Activated CD4-positive, alpha-beta T cell treated with anti-CD3 and anti-CD28 coated beads, Interleukin-2, amount 50 U/mL, for 16 hours (primary cell): ENCODE measurements at places on chromosomes 4 and X.

GRCh38 chr4:103786014-103786413 is 66.2 kb upstream of the TACR3 start:
- DNase-seq = peak; percentile 48

- no peak for DNase-seq
Measured at GRCh38 chr4:26566133-26566532, 17.8 kb upstream of the TBC1D19 start.

GRCh38 chrX:133448512-133449076 is 33.3 kb upstream of the GPC4 start:
- no peak for DNase-seq

DNA sequence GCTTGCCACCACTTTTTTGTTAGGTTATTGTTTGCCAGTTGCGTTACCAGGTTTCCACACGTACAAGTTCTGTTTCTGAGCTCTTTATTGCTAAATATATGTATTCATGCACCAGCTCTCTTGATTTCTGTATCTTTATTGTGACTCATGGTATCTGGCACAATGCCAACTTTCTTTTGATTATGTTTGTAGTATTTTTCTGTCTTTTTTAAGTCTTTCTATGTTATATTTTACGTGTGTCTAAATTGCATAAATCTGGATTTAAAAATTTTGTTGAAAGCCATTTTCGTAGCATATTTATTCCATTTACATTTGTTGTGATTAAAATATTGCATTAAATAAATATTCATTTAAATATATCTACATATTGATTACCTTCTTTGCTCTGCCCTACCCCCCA is 73.8 kb downstream of the KDM6A start:
- DNase-seq = no peak

DNA sequence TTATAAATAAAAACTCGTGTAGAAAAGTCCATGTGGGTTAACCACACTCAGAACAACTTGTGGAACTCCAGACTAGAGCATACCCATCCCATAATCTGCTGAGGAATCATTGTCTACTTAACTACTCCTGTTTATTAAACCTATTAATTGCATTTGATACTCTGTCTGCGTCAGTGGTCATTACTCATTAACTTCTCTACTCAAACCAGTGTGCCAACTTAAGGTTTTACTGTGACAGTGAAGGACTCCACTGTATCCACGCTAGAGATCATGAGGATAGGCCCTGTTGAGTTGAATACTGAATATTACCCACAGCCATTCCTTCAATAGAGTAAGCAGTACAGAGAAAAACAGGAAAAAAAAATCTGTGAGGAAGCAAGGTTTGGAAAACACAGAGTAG is 17.3 kb downstream of the HPGD start:
- no peak for DNase-seq

- no peak for DNase-seq
Measured at GRCh38 chrX:69218407-69218997, 53.2 kb upstream of the PJA1 start.

- DNase-seq = no peak
Measured at GRCh38 chr4:7204656-7205387, 12.5 kb downstream of the SORCS2 start.

GRCh38 chr4:24747234-24747975 is 48.0 kb upstream of the SOD3 start:
- DNase-seq = no peak

- no peak for DNase-seq
Measured at GRCh38 chrX:95505721-95506120, 1178.9 kb upstream of the DIAPH2 start.

- DNase-seq = no peak
Measured at GRCh38 chrX:135403374-135403773, 18.4 kb upstream of the SMIM10L2A start.

DNA sequence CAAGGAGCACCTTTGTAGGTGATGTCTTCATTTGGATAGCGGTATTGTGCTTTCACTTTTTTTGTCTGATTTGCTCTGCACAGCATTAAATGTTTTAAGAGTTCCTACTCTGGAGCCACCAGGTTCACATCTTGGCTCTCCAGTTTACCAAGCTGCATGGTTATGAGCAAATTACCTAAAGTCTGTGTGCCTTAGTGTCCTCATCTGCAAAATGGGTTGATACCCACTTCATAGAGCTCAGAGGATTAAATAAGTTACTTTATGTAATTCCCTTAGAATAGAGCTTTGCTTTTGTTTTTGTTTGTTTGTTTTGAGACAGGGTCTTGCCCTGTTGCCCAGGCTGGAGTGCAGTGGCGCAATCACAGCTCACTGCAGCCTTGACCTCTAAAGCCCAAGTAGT is 58.2 kb downstream of the UBE2K start:
- DNase-seq = no peak

DNA sequence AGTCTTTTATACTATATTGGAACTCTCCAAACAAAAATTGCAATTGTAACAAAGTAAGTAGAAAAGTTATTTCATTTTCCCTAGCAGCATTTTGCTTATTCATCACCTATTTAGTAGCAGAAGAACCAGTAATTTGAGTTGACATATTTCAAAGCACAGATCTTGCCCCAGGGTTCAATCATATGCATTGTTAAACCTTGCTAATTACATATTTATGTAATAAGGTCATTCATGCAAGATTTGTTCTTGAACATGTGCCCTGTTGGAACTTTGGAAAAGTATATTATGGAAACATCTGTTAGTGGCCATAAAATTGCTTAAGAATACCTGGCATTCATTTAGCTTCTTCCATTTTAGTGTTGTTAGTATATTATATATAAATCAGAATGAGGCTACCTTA is 191.7 kb downstream of the TLL1 start:
- no peak for DNase-seq

DNA sequence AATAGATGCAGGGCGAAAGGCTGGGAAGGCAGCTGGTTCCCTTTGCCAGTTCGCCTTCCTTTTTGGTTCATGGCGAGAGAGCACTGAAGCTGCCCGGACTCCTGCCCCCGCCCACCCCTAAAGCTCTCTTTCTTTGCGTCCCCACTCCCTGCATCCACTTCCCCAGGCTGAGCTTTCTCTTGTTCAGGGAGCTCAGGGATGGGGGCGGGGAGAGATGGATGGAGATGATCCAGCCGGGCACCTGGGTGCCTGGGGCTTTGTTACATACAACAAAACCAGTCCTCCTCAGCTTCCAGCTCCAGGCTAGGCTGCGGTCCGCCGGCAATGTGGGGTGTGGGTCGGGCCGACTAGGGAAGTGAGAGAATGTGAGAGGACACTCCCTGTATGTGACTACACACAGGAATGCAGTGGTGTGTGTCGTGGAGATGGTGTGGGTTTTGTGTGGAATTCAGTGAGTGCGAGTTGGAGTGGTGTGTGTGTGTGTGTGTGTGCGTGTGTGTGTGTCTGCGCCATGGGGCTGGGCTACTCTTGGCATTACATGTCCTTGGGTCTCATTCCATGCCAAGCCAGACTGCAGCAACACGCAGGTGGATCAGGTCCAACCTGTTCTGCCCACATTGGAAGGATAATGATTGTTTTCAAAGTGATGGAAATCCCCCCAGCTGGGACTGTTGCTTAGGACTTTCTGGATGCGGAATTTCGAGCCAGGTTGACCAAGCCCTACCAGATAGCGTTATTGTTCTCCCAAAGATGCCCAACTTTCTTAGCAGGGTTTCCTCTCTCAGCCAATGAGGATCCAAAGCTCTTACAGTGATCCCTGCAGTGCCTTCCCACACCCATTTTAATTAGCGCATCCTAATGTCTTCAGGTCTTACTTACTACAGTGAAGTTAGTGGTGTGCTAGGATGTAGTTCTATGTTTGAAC is 149.4 kb upstream of the CHRDL1 start:
- DNase-seq = no peak

GRCh38 chr4:83875437-83875836 is 339.5 kb downstream of the GPAT3 start:
- DNase-seq = no peak

GRCh38 chr4:156568041-156568440 is 403.6 kb downstream of the PDGFC start:
- no peak for DNase-seq

DNA sequence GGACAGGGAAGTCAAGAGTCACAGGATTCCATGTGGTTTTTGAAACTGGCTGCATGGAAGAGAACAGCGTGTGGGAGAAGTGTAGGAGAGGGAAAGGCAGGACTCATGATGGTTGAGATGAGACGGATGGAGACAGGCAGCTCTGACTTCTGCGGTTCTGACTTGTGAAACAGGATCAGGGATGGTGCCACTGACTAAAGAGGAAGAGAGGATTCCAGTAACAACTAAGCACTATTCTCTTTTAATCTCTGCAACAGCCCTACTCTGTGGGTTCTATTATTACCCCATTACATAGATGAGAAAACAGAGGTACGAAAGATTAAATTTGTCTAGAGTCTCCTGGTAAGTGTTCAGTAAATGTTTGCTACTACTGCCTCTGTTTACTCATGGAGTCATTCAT is 156.3 kb downstream of the CBR4 start:
- no peak for DNase-seq

- no peak for DNase-seq
Measured at GRCh38 chr4:76984788-76985211, 35.2 kb downstream of the SEPTIN11 start.

DNA sequence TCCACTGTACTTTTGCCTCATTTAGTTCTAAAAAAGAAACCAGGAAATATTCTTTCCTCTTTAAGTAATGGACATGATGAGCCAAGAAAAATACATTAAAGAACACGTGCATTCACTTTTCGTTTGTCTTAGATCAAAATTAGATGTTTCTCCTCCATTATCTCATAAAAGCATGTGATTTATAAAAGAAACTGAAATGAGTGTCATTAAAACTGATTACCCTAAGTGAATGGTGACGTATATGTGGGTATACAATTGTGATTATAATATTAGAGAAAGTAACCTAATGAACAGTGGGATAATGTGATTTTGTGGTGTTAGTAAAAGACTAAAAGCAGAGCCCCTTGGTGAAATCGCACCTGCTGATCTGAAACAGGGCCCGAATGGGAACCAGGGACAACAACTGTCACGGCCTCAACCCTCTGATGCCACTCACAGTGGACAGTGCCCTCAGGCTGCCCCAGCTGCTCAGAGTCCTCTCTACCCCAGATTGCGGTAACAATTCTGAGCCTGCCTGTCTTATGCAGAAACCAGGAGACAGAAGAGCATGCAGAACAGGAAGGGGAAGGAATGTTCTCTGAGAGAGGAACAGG is 25.7 kb upstream of the HS6ST2 start:
- DNase-seq = no peak

- DNase-seq = no peak
Measured at GRCh38 chrX:84907324-84907968, 96.2 kb upstream of the APOOL start.

GRCh38 chrX:11470250-11470974 is 177.2 kb downstream of the AMELX start:
- DNase-seq = no peak

GRCh38 chr4:16450724-16451123 is 224.5 kb upstream of the TAPT1 start:
- no peak for DNase-seq

GRCh38 chr4:30720021-30720660 is at the start of gene PCDH7:
Gene PCDH7, plus strand, starts transcription at chr4:30720369. Its CDS starts 1,054 bp downstream, at chr4:30721423.
- DNase-seq = no peak

GRCh38 chr4:187929024-187929423 is 66.5 kb upstream of the ZFP42 start:
- DNase-seq = no peak

GRCh38 chr4:109078724-109079123 is 223.7 kb downstream of the COL25A1 start:
- DNase-seq = no peak

DNA sequence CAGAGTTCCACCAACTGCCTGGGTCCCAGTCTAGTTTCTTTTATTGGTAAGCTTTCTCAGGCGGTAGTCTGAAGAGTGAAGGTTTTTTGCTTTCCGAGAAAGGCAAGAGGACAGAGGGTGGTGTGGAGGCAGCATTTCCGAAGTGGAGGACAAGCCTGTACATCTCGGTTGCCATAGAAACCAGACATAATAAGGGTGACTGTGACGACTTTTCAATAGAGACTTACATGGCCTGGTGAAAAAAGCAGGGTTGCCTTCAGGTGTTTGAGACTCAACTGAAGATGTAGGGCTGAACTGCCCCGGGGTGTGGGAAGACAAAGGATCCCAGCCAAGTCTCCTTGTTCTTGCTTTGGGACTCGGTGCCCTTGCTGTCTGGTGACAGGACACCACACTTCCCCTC is 53.6 kb upstream of the RAB40AL start:
- DNase-seq = no peak

DNA sequence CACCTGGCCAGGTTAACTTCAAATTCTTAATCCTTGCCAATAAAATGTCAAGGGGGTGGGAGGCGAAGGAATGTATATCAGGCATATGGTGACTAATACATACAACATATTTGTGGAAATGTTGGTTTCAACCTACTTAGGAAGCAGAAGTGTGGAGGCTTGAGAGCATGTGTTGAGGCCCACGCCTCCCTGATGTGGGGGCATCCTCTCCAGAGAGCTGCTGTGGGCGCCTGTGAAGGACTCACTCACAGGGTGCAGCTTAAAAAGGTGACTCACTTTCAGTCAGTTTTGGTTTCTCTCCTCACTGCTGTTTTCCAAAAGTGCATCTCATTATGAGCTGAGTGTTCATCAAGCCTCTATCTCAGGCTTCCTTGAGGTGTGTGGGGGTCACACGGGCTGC is 27.5 kb downstream of the LNX1 start:
- DNase-seq = peak; percentile 16

- no peak for DNase-seq
Measured at GRCh38 chr4:16052939-16053338, 30.9 kb downstream of the PROM1 start.

- no peak for DNase-seq
Measured at GRCh38 chr4:116118221-116118620, 967.2 kb downstream of the TRAM1L1 start.

DNA sequence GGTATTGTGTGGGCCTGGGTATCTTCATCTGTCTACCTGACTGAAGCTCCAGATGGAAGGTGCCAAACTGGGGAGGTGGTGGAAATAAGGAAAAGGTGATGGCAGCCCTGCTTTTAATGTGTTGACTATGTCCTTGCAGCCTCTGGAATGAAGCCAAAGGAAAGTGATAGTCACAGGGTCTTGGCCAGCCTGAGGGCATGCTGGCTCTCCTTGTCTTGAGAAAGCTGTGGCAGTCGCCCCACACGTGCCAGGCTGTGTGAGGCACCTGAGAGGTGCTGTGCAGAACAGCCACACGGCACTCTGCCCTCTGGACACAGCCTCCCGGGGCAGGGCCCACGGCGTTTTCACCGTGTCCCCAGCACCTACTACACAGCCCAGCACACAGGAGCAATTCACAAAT is 77.6 kb downstream of the NAT8L start:
- no peak for DNase-seq

DNA sequence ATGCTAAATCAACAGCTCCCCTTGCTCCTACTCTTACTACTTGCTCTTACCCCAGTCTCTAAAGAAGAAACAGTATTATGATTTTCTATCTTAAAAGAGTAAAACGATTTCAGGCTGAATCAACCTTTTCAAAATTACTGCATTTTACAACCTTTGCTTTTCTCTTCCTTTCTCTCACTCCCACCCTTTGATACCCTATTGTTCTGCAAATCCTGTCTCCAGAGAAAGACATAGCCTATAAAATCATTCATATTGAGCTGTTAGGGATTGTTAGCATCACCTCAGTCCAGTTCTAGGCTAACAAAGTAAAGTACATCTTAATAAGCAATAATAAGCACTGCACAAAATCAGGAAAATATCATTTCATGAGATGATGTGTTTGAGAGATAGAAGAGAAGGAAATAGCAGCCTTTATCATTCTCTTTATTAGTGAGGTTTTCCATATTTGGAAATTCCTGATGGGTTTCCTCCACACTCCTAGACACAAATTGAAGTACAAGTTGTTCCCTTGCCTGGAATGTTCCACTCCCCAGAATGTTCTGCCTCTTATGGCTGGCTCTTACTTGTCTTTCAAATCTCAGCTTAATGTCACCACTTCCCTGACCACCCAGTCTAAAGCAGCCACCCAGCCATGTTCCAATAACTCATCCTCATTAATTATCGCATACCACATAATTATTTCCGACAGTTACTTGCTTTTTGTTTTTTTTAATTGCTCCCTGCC is 219.7 kb downstream of the PALLD start:
- DNase-seq = no peak
